ENCODE measurements at places on chromosomes 13 and 19. TPM values are rescaled to one million over a fixed set of nuclear protein-coding genes. Genes with fewer than 3 reads are reported as not detected.

DNA sequence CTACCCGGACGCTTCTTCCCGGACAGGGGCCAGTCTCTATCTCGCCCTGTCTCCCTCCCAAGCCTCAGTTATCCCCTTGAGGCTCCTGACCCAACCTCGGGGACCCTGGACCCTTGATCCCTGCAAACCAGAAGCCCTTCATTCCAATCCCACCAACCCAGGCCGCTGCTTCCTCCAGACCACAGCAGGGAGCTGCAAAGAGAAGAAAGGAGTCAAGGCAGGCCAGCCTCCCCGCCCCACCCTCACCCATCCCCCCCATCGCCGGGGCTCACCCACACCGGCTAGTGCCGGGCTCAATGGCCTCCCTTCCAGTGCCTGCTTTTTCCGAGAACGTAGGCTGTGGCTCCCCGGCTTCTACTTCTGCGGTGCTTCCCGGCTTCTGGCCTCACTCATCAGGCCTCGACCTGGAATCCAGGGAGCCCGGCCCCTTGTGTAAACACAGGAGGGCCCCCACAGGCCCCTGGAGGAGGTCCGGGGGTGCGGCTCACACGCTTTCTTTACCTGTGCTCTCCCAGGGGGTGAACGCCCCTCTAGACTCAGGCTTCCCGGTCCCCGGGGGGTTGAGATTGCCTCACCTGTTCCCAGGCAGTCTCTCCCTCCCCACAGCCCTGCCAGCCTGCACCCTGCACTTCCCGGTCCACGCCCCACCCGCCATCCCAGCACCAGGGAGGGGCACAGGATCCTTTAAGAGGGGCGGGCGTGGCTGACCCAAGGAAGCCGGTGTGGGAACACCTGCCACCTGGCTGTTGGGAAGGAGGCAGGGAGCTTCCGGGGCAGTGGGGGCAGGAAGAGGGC is at the start of gene FAM83E:
Gene FAM83E, minus strand, starts transcription at position 641 of the 795 bp plus-strand sequence. CDS start 1,704 bp downstream, outside the sequence.
- H3K4me1 ChIP-seq, result peaks cover 37% of the 10 kb centered on the region
- peaks cover 18% of the 10 kb centered on the region for H3K36me3 ChIP-seq
- peak within 1 kb of the TSS; percentile 53 for H3K27ac ChIP-seq
- DNase-seq, result no peak

The CALM3 gene
- 112 TPM for total RNA-seq

GRCh38 chr13:75792526-75793187 is 156.5 kb downstream of the LMO7 start:
- H3K36me3 ChIP-seq, result peaks cover 9% of the 10 kb centered on the region
- H3K27me3 ChIP-seq, result no peaks in the 10 kb centered on the region
- H3K4me1 ChIP-seq, result peaks cover 37% of the 10 kb centered on the region
- DNase-seq, result no peak
- H3K4me3 ChIP-seq, result no peak overlapping the region

DNA sequence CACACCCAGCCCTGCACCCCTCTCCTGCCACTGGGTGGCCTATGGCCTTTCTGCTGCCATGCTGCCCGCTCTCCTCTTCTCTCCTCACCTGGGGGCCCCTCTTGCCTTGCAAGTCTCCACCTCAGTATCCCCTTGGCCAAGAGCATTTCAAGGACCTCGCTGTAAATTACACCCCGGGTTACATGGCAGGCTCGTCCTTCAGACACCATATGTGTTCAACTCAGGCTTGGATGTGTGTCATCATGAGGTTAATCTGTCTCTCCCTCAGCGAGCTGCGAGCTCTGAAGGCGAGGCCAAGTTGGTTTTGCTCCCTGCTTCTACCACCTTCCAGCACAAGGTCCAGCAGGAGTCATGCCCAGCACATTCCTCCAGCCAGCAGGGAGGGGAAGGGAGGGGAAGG is 74.8 kb upstream of the TM9SF2 start:
- no peaks in the 10 kb centered on the region for H3K27me3 ChIP-seq
- H3K27ac ChIP-seq, result no peak overlapping the region
- no peaks in the 10 kb centered on the region for H3K36me3 ChIP-seq
- no peak overlapping the region for H3K4me3 ChIP-seq
- no peak for DNase-seq
- no peaks in the 10 kb centered on the region for H3K4me1 ChIP-seq

DNA sequence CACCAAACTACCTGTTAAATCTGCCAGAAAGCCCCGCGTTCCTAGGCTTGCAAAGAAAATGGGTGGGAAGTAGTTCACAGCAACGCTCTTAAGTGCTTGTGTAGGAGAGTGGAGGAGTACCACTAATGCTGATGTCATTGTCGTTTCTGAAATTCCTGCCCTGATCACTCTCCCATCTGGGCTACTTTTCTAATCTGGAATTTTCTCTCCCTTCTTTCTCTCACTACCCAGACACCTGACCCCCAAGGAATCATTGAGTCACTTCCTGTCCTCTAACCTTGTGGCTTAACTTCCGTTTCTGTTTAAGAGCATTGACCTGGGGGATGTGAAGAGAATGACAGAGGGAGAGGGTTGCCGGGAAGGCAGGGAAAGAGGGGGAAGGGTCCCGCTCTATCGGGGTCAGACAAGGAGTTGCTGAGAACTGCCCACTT is 98.7 kb downstream of the STARD13 start:
- no peak for DNase-seq
- no peaks in the 10 kb centered on the region for H3K27me3 ChIP-seq
- H3K4me1 ChIP-seq, result no peaks in the 10 kb centered on the region
- H3K27ac ChIP-seq, result no peak overlapping the region
- H3K36me3 ChIP-seq, result no peaks in the 10 kb centered on the region

The RAB3A gene
- total RNA-seq, result 0.84 TPM

- no peak for DNase-seq
- no peak overlapping the region for H3K4me3 ChIP-seq
- H3K36me3 ChIP-seq, result peaks cover 9% of the 10 kb centered on the region
- peak overlapping the region; percentile 4 for H3K27ac ChIP-seq
- no peaks in the 10 kb centered on the region for H3K27me3 ChIP-seq
These were observed 4.1 kb downstream of the KANK2 start for GRCh38 chr19:11192957-11193939.

The ZBTB32 gene
- total RNA-seq, result not detected

GRCh38 chr13:99614465-99614885 is 113.2 kb downstream of the TM9SF2 start:
- H3K27me3 ChIP-seq, result no peaks in the 10 kb centered on the region
- H3K27ac ChIP-seq, result peak overlapping the region; percentile 56
- DNase-seq, result no peak

GRCh38 chr13:77891041-77891440 is 27.6 kb downstream of the EDNRB start:
- no peaks in the 10 kb centered on the region for H3K27me3 ChIP-seq
- H3K4me1 ChIP-seq, result no peaks in the 10 kb centered on the region
- no peaks in the 10 kb centered on the region for H3K36me3 ChIP-seq
- H3K4me3 ChIP-seq, result no peak overlapping the region

The ADPRHL1 gene
- 0.28 TPM for total RNA-seq

Data from liver (tissue), 10 donors.